Fibroblast of skin of right biceps (primary cell): ENCODE measurements at places on chromosomes 11 and 22.

DNA sequence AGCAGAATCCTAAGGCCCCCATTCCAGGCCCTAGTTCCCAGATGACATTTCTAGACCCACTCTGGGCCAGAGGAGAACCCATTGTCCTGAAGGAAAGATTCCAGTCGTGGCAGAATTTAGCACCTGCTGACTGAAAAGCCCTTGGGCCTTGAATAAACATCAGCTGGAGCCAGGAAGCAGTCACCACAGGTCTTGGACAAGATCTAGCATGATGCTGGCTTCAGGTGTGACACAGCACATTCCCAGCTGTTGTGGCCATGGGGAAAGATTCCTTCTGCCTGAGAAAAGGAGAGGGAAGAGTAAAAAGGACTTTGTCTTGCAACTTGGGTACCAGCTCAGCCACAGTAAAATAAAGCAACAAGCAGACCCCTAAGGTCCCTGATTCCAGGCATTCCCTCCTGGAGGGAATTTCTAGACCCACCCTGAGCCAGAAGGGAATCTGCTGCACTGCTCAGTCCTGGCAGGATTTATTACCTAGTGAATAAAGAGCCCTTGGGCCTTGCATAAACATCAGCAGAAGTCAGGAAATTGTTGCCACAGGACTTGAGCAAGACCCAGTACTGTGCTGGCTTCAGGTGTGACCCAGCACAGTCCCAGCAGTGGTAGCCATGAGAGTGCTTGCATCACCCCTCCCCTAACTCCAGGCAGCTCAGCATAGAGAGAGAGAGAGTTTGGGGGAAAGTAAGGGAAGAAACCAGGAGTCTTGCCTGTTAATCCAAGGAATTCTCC is 42.5 kb upstream of the PAMR1 start:
- DNase-seq, result no peak

- DNase-seq, result no peak
Measured at GRCh38 chr11:12991426-12991825, 17.7 kb upstream of the RASSF10 start.

GRCh38 chr11:94854770-94855633 is 86.8 kb downstream of the AMOTL1 start:
- no peak for DNase-seq

- no peak for DNase-seq
Measured at GRCh38 chr11:105054723-105055493, 9.8 kb upstream of the CARD16 start.

- no peak for DNase-seq
Measured at GRCh38 chr22:49667236-49667635, 160.4 kb downstream of the BRD1 start.

- peak; percentile 65 for DNase-seq
Measured at GRCh38 chr11:112016765-112017376, 8.3 kb upstream of the DLAT start.

GRCh38 chr11:33808228-33808828 is 34.0 kb upstream of the FBXO3 start:
- peak; percentile 78 for DNase-seq

- no peak for DNase-seq
Measured at GRCh38 chr22:29487426-29487986, 7.5 kb downstream of the NEFH start.
